ENCODE measurements at places on chromosomes 11 and 22.

- DNase-seq: no peak
These were observed 20.6 kb upstream of the NDUFC2 start for GRCh38 chr11:78100261-78100660.

DNA sequence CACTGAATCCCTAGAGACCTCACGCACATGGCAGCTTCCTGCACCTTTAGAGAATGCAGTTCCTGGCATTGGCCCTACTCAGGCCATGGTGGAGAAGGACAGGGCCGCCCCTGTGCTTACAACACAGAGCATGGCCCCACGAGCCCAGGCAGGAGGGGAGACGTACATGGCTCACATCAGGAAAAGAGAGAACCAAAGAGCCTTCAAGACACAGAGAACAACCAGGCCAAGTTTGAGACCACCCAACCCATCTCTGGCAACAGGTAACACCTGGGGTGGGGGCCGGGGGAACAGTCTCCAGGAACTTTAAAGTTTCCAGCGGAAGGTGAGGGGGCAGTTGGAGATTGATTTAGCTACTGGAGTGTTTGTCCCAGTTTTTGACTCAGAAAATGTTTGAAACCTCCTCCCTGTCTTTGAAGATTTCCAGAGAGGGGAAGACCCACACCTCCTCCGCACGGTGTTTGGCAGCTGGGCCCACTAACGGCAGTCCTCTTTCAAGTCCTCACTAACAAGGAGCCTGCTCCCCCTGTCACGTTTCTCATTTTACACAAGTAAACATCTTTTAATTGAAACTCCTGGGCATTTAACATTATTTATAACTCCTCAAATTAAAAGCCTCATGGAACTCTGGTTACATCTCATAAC is 1423.8 kb downstream of the TBC1D22A start:
- no peak for DNase-seq

- no peak for DNase-seq
These were observed 36.1 kb upstream of the NNMT start for GRCh38 chr11:114260077-114260476.

- no peak for DNase-seq
These were observed 620.4 kb downstream of the BRD1 start for GRCh38 chr22:49207008-49208003.

- no peak for DNase-seq
These were observed 223.6 kb downstream of the ADAMTS15 start for GRCh38 chr11:130671801-130672700.

DNA sequence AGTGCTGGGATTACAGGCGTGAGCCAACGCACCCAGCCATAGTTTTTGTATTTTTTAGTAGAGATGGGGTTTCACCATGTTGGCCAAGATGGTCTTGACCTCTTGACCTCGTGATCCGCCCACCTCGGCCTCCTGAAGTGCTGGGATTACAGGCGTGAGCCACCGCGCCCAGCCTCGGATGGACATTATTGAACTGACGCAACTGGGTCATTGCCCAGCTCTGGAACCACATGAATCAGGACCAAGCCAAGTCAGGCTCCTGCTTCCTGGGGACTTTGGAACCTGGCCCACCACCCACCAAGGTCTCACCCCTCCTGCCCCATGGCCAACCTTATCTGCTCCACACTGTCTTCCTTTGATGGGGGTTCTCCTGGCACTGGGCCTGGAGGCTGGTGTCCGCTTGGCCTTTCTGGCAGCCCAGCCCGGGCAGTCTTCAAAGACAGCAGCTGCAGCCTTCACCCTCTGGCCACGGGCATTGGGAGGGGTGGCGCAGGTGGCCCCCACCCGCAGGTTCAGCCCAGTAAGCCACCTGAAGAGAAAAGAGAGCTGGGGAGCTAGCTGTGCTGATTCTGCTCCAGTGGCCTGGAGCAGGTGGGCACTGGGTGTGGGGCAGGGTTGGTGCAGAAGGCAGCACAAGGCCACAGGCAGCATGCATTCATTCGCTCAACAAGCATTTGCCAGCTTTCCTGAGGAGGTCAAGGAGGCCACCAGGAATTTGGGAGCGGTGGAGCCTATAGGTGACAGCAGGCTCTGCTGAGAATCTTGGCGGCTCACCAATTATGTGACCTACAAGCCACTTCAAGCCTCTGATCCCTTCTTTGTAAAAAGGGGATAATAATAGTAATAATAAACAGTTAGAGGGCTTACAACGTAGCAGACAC is 5.7 kb downstream of the CHADL start:
- DNase-seq: no peak

- DNase-seq: no peak
These were observed 345.0 kb downstream of the TBC1D22A start for GRCh38 chr22:47107431-47107830.

GRCh38 chr22:41524809-41525449 is 19.3 kb downstream of the POLR3H start:
- peak; percentile 38 for DNase-seq

DNA sequence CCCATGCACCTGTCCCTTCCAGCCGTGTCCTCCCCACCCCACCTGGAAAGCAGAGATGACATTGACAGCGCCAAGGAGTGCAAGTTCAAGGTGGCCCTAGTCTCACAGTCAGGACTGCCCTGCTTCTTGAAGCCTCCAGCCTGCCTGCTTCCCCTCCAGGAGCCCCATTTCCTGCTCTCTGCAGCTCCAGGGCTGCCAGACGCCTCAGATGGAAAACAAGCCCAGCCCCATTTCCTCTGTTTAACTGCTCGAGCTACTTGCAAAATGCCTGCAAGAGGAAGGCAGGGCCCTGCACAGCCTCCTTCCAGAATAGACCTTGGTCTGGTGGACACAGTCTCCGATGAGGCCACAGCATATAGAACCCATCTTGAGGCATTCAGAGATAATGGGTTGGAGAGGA is 5.0 kb upstream of the DGKZ start:
- DNase-seq: no peak

GRCh38 chr11:59187587-59187986 is 15.7 kb downstream of the DTX4 start:
- DNase-seq: no peak

DNA sequence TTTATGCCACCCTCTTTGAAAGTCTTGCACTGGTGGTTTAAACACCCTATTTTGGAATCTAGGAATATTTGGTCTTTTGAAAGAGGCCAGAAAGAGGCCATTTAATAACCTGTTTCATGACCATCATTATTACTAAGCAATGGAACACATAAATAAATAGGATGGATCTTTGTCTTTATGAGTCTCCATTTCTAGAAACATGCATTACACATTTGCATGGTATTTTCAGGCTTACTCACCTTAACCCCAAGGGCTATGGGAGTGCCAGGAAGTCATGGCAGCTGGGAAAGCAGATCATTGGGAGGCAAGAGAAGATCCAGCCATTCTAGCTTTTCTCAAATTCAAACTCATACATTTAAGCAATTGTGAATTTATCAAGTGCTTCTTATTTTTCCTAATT is 185.8 kb upstream of the POU2AF2 start:
- no peak for DNase-seq

- peak; percentile 29 for DNase-seq
These were observed 86.1 kb upstream of the HORMAD2 start for GRCh38 chr22:29994027-29994715.

- DNase-seq: no peak
These were observed 2.3 kb downstream of the RHOG start for GRCh38 chr11:3838504-3838903.

GRCh38 chr22:50470491-50470890 is 4.3 kb downstream of the SBF1 start:
- no peak for DNase-seq

GRCh38 chr11:122393209-122393860 is 262.2 kb upstream of the UBASH3B start:
- DNase-seq: peak; percentile 23

DNA sequence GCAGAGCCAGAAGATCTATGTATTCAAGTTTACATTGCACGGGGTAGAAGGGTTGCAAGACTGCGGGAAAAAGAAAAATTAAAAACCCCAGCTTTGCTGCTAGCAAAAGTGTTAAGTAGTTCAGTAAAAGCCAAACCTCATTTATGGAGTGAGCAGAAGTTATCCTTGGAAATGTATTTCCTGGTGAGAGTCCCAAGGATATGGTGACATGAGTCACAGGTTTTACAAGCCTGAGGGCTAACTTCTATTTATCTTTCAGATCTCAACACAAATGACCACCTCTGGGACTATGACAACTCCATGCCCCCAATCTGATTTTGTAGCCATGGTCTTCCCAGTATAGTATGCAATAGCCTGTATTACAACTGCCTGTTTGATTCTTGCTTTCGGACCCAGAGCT is 26.1 kb downstream of the ABTB2 start:
- no peak for DNase-seq

GRCh38 chr11:122882189-122882856 is at the start of gene JHY:
Gene JHY (plus strand): TSS chr11:122882759. CDS start chr11:122885850, 3,091 bp downstream.
- DNase-seq: peak; percentile 23

DNA sequence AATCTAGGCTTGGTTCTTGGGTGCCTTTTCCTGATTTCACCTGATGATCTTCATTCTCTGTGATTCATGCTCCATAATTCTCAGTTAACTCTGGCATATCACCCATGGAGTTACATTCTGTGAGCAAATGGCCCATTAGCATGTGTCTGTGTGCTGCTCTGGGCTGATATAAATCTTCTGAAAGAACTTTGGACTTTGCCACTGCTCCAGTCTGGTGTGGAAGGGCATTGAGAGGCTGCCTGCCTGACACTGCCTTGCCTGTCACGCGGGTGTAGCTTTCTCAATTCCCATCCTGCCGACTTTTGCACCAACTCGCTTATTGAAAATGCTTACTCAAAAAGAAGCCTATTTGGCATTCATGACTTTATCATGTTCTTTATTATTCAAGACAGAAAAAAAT is 42.2 kb downstream of the FAT3 start:
- no peak for DNase-seq

DNA sequence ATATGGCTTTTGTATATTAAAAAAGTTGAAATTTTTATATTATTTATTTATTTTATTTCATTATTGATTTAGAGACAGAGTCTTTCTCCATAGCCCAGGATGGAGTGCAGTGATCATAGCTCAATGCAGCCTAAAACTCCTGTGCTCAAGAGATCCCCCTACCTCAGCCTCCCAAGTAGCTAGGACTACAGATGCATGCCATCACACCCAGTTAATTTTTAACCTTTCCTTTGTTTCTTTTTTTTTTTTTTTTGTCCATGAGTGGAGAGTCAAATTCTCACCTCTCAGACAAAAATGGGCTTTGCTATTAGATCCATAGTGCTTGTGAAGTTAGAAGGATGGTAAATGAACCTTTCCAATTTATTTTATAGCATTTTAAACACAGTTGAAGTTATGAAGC is 182.5 kb downstream of the SOX6 start:
- DNase-seq: no peak

DNA sequence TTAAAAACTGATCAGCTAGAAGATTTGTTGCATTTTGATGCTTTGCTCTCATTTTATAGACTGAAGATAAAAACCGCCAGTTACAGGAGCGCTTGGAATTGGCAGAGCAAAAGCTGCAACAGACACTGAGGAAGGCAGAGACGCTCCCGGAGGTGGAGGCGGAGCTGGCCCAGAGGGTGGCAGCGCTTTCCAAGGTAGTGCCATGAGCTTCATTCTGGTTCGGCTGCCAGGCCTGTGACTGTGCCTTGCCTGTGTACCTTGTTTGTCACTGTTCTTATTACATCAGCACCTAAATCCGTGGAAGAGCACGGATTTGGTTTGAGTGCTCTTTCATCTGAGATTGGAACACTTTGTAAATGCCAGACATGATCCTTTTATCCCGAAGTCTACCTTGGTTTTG is 61.4 kb downstream of the PPFIA1 start:
- no peak for DNase-seq

- no peak for DNase-seq
These were observed 28.3 kb downstream of the GRIK4 start for GRCh38 chr11:120539667-120540369.

GRCh38 chr11:78350646-78351165 is 66.9 kb downstream of the GAB2 start:
- DNase-seq: peak; percentile 47

DNA sequence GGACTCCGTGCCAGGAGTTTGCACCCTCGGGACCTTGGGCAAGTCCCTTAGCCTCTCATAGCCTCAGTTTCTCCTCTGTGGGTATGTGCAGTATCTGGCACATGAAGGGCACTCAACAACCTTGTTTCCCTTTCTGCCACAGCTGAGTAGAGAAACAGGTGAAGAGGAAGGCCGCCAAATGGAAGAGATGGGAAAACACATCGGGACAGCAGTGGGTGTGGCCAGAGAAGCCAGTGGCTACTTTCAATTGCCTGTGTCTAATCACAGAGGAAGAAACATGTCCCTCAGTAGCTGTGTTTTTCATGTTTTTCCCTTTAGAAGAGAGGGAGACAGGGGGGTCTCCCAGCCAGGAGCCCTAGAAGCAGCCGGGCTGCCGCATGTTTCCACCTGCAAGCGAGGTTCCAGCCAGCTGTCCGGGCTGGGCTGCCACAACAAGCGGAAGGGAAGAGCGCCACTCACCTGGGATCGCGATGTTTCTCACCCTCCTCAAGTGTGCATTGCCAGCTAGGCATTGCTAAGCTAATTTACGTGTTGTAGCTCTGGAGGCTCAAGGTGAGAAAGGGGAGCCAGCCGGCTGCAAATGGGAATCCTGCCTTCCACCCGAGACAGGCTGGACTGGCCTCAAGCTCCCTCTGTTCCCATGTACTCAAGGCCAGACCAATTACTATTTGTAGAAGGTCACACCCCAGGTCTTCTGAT is 16.7 kb downstream of the ASPHD2 start:
- DNase-seq: no peak

DNA sequence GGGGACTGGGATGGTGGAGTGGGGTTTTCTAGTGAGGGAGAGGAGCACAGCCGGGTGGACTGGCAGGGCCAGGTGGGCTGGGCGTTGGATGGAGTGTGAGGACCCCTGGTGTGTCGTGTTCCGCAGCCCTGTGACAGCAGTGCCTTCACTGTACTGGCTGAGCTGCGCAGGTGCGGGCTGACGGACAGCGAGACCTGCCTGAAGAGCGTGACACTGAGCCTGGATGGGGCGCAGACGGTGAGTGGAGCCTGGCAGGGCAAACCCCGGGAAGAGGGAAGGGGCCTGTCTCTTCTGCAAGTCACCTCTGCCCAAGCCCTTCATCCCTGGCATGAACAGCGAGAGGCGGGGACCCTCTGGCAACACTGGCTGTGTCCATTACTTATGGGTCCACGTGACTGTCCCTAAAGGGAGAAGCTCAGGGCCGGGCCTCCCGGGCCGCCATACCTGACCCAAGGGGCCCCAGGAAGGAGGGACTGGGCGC is 10.0 kb downstream of the MUC5AC start:
- DNase-seq: no peak

DNA sequence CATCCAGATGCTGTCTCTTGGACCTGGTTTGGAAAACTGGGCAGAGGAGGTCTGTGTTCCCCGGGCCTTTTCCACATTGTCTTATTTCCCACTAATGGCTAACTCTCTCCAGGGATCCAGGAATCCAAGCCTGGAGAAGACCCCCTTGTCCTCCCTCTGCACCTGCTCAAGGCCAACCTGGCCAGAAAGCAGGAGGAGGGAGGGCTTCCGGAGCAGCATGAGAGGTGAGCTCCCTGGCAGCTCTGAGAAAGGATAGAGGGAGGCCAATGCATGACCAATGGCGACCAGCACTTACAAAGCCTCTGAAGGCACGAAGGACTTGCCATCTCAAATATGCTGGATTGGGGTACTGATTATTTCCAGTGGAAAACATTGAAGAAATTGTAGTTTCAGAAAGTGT is 445.0 kb upstream of the B3GAT1 start:
- DNase-seq: no peak

GRCh38 chr11:126105022-126105747 is 42.5 kb upstream of the CDON start:
- DNase-seq: no peak

All from hematopoietic multipotent progenitor cell treated with erythropoietin and hydrocortisone succinate and interleukin-3 and kit ligand, for 8 days (in vitro differentiated cells).